ENCODE measurements at places on chromosomes 6 and 20.

DNA sequence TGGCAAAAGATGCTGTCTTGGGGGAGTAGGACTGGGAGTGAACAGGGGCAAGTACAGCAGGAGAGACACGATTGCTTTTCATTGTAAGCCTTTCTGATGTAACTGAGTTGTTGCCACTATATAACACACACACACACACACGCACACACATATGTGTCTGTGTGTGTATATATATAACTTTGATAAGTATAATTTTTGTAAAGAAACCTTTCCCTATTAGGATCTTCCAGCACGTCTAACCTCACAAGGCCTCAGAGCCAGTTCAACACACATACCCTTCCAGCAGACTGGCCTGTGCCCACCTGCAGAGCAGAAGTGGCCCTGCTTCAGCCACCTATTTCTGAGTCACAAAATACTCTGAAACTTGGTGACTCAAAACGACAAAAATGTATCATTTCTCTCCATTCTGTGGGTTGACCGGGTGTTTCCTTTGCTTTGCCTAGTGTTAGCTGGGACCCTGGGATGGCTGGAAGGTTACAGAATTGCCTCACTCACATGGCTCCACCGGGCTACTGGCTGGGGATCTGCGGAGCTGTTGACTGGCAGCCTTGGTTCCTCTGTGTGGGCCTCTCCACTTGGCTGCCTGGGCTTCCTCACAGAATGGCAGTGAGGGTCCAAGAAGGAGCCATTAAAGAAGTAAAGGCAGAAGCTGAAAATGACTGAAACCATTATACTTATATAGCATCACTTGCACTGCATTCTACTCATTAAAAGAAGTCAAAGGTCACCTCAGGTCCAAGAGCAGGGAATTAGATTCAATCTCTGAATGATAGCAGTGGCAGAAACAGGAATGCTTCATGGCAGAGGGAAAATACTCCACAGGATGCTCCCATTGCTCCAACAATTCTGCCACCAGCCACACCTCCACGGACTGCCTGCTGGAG is 126.4 kb downstream of the BANF2 start:
- no peak for DNase-seq

GRCh38 chr6:89706121-89706520 is 67.6 kb upstream of the LYRM2 start:
- no peak for DNase-seq

- no peak for DNase-seq
These were observed 55.5 kb upstream of the MYO6 start for GRCh38 chr6:75693534-75693933.

DNA sequence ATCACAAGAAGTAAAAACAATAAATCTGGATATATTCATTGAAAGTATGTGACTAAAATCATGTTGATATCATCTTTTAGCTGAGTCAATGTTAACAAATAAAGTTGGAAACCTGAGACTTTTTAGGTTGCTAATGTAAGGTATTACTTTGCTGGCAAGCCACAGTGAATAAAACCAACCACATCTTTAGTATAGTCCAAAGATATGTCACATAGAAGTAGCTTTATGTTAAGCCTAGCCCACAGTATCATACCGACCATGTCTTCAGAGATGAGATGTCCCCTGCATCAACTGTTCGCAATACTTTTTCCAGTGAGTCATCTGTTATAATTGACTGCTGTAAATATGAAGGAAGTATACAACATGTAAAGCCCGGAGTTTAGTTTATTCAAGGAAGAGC is 107.6 kb upstream of the MCHR2 start:
- no peak for DNase-seq

DNA sequence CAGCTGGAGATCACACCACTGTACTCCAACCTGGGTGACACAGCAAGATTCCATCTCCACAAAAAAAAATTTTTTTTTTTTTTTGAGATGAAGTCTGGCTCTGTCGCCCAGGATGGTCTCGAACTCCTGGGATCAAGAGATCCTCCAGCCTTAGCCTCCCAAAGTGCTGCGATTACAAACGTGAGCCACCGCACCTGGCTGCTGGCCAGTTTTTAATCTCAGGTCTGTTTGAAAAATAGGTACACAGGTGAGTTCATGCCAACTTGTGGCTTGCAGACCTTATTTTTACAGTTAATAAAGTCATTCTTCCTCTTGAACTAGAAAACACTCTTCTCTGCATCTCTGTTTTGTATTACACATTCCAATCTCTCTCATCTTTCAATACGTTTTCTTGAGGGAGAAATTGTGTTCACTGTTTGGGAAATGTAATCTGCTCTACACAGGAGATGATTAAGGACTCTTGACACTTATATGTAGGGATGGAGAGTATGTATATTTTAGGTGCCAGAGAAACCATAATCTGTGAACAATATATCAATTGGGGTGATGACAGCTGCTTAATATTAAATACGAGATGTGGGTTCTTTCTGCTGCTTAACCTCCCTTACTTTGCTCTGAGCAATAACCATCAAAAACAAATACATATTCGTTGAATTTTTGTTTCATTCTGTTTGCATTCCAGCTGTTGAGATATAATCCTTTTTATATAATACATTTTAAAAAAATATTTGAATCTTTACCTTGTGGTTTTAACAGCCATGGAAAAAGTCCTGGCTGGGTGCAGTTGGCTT is 17.7 kb upstream of the RIPOR3 start:
- no peak for DNase-seq

DNA sequence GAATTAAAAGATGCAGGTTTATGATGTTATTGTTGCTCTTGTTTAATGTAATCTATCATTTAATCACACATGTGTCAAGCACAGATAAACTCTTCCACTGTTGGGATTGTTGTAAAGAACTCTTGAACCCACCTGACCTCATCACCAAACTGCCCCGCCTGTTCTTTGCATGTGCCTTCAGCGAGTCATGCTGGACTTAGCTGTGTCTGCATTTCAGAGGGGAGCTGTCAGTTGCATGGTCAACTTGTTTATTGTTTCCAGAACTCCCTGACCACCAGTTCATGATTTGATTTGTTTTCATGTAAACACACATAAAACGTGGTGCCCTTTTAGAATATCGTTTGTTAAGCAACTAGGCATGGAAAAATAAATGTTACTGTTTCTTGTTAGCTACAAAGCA is 93.6 kb downstream of the KHDC1L start:
- no peak for DNase-seq

DNA sequence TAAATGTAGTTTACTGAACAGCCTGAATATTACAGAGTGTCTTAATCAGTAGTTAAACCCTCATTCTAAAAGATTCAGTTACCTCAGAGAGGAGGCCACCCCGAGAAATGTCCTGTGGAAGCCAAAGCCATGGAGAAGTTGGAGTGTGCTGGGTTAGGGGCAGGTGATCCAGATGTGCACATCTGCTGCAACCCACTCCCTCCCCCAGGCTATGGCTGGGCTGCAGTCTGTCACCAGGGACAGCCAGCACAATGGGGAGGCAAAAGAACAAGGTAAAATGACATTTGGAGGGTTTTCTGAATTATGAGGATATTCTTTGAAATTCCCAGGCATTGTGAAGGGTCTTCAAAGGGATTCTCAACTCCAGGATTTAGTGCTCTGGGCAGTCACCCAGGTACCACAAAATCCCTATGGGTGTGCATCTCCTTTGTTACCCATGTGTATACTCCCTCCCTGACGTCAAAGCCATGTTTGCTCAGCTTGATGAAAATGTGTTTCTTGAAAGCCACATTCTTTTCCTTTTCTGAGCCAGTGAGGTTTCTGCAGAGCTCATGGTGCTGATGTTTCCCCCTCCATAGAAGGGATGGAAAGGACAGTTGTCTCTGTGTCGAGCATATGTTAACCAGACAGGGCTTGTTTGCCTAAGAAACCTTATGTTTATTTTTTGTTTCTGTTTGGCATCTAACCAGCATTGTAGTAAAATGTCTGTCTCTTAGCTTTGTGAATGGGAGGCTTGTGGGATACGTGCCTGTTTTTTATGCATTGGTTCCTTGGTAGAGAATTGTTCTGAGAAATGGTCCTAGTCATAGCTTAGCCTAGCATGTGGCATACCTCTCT is 212.3 kb upstream of the TBX18 start:
- DNase-seq, result no peak

- no peak for DNase-seq
These were observed 74.7 kb upstream of the TNFAIP3 start for GRCh38 chr6:137792160-137793033.

GRCh38 chr6:147390909-147391536 is 117.5 kb upstream of the SAMD5 start:
- no peak for DNase-seq

DNA sequence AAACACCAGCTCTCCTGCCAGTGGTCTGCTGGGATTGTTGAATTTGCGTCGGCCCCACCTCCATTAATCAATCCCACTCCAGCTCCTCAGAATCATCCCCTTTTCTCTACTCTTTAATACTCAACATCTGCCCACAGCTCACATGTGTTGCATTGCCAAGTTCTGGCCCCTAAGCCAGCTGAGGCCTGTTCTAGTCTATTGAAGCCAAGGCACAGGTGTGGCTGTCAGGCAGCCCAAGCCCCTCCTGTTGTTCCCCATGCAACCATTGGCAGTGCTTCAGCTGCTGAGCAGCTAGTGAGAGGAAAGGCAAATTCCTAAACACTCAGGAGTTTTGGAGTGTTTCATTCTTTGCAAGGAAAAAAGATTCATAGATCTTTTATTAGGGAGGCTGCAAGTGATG is 128.0 kb upstream of the NT5E start:
- DNase-seq, result no peak

- DNase-seq, result peak; percentile 57
These were observed 710 bp downstream of the BTBD9 start for GRCh38 chr6:38638941-38639497.

- no peak for DNase-seq
These were observed 2.8 kb downstream of the PPP1R10 start for GRCh38 chr6:30614044-30614842.

DNA sequence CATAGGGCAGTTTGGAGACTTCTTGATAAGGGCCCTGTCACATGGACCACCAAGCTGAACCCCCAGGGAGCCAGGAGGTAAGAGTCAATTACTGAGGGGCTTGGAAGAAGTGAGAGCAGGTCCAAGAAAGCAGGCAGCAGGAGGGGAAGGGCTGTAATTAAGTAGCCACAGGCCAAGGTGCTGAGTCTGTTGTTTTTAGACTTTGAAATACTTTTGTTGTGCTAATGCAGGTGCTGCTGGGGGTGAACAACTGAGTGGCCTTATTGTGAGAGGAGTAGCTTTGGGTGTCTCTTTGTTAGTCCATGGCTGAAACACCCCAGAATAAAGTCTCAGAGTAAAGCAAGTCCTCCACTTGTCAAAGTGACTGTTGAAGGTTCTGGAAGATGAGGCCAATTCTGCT is 267.0 kb upstream of the SUPT3H start:
- no peak for DNase-seq

GRCh38 chr20:58690396-58691135 is 2.0 kb upstream of the NPEPL1 start:
- no peak for DNase-seq

DNA sequence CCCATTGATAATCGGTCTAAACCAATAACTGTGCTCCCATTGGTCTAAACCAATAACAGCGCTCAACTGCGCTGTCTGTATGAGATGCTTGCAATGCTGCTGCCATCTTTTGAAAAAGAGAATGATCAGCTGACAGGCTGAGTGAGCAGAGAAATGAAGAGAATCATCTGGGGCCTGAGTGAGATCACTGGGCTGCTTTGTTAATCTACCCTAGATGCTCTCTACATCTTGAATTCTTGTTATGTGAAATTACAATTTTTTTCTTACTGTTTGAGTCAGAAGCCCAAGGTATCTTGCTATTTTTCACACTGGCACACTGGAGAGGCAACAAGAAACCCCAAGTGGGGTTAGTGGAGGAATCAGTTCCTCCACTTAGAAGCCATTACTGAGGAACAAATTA is 91.5 kb upstream of the GCM1 start:
- no peak for DNase-seq

GRCh38 chr6:159606786-159607185 is 86.3 kb downstream of the SOD2 start:
- DNase-seq, result no peak

DNA sequence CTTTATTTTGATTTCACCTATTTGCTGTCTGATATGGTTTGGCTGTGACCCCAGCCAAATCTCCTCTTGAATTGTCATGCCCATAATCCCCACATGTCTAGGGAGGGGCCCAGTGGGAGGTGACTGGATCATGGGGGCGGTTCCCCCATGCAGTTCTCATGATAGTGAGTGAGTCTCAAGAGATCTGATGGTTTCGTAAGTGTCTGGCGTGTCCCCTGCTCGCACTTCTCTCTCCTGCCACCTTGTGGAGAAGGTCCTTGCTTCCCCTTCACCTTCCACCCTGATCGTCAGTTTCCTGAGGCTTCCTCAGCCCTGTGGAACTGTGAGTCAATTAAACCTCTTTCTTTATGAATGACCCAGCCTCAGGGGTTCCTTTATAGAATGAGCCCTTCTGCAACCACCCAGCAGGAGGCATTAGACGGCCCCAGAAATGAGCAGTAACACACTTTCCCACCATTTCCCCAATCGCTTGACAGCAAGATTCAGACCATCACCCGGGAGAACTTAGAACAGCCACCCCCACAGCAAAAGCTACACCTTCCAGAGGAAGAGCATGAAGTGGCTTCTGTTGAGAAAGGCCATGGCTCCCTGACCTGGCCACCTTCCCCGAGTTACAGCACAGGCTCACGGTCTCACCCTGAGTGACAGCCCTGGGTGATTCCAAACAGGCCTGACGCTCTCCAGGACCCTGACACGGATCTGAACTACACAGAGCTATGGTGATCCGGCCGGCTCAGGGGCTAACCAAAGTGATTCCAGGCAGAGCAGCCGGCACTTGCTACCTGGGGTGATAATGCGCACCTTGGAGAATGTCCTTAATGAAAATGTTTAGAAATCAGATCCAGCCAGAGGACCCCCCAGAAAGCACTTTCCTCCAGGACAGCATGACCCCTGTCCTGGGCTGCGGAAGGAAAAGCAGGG is 131.2 kb upstream of the CDH4 start:
- DNase-seq, result no peak

DNA sequence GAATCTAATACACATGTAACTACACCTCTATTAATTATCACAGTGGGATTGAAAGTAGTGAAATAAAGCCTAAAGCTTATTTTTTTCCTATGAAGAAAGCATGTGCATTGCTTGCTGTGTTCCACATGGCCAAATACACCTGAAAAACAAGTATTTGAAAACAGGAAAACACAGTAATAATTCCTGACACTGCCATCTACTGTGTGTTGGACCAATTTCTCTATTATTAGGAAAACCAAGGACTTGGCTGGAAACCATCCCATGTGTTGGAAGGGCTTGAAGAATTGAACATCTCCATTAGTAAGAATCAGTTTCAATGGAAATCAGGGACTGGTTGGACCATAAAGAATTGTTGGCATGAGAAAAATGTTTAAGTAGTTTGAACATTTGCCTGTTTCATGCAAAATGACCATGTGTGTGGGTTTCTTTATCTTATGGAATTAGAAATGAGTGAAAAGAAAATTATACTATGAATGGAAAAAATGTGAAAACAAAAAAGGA is 124.1 kb downstream of the PHF3 start:
- DNase-seq, result no peak

All from AG08396 (cell line).